ENCODE measurements at places on chromosomes 12 and 14. TPM values are rescaled to one million over a fixed set of nuclear protein-coding genes. Genes with fewer than 3 reads are reported as not detected.

DNA sequence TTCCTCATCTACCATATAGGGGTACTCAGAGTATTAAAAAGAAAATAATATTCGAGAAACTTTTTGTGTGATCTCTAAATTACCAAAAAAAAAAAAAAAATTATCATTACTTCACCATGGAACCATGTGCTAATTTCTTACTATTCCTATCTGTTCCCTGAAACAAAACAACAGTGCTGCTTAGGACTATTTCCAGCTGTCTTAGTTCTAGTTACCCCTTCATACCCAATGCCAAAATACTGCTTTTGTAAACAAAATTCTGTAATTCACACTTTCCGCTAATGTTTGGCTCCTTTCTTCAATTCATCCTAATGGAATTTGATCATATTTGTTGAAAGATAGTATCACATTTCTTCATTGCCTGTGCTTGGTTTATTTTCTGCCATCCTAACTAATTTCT, 470.2 kb downstream of the BTG1 start:
- no peak for DNase-seq

- DNase-seq: no peak
These were observed 74.3 kb upstream of the ARID2 start for GRCh38 chr12:45655186-45655585.

DNA sequence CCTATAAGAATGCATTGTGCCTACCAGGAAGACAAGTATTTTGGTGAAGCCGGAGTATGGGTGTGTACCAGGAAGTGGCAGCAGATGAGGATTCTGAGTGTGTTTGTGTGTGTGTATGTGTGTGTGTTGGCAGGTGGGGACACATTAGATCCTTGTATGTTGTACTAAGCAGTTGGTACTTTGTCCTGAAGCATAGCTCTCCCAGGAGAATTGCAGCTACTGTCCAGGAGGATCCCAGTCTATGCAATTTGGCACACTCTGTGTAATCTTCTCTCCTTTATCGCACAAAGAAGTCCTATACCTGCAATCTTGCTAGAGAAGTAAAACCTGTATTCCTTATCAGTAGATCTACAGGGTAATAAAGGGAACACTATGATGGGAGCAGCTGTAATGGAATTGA, 276.5 kb downstream of the PAWR start:
- DNase-seq: no peak

DNA sequence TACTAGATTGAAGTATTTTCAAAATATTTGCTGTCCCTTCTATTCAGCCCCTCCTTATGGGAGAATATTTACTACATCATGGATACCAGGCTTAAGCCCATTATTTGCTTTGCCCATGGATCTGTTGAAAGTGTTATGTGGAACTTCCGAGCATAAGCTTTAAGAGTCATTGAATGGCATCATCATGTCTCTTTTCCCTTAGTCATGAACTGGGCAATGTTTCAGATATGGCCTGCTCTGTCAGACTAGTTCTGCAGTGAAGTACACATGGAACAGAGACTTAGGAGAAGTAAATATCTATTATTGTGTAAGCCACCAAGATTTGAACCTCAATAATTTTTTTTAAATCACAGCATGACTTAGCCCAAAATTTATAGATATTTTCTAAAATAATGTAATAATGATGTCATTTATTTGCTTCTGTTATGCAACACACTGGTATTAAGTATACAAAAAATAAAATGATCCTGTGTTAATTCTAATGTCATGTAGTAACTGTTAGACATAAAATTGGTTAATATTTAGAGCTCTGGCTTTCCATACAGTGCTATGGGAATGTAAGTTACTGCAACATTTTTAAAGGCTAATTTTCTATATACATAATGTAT, 1097.3 kb downstream of the SLC16A7 start:
- DNase-seq: peak; percentile 33

RTN1 gene
- total RNA-seq: 5.4 TPM

KLRF1 gene
- total RNA-seq: 0.49 TPM

SSTR1 gene
- total RNA-seq: not detected
